ENCODE measurements at places on chromosomes 7 and 10.

DNA sequence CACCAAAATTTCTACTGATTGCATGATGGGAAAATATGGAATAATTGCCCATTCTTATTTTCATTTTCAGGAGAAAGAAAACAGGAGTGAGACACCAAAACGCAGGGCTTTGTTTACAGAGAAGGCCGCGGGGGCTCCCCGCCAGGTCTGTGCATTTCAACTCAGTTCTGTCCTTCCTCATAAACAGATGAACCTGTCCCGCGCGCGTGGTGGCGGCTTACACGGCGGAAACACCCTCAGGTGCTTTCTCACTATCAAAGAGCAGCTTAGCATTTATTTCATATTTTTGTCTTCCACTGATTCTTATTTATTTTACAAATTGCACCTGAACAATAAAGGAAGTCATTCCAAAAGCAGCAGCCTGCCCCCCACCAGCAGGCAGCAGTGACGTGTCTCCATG, 579.4 kb downstream of the PTPRN2 start:
- DNase-seq = no peak

DNA sequence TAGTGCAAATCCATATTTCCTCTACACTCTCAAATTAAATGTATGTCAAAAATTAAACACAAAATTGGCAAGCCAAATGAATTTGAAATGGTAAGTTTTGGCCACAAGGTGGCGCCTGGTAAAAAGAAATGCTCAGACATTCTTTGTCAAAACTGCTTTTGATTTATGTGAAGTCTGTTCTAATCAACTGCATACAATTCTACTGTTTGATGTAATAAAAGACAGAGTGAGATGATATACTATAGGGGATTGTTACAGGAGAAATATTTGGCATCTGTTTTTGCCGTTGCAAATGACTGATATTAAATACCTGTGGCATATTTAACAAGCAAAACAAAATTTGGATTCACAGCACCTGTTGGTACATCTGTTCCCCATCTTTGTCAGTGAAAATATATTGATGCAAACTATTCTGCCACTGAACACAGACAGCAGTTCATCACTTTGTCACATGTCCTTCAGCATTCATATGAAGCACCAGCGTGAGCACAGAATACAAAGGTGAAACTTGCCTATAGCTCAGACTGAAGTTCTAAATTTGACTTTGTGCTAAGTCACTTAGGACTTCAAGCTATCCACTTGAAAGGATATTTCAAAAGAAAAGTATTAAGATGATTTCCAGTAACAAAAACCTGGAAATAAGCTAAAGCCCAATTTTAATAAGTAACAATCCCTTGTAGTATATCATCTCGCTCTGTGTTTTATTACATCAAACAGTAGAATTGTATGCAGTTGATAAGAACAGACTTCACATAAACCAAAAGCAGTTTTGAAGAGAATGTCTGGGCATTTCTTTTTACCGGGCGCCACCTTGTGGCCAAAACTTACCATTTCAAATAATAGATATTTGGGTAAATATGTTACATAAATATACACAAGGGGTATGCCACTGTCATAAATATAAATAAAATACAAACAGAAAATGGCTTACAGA, 10.2 kb upstream of the CH25H start:
- peak; percentile 78 for DNase-seq

- DNase-seq = no peak
These were observed 16.1 kb downstream of the PRF1 start for GRCh38 chr10:70586348-70586930.

DNA sequence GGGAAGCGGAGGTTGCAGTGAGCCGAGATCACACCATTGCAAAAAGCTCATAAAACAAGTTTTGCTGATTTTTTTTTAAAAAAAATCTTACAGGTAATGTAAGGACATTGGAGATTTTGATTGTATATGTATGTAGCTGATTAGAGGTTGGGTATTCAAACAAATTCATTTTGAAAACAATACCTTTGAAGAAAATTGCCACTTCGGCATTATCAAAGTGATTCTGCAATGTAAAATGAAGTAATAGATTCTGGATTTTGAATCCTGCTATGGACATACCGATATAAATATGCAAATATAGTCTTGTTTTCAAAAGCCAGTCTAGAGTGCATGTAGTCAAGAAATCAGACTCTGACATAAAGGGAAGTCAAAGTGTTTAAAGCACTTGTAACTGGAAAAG, 12.4 kb upstream of the IGF2BP3 start:
- DNase-seq = no peak

DNA sequence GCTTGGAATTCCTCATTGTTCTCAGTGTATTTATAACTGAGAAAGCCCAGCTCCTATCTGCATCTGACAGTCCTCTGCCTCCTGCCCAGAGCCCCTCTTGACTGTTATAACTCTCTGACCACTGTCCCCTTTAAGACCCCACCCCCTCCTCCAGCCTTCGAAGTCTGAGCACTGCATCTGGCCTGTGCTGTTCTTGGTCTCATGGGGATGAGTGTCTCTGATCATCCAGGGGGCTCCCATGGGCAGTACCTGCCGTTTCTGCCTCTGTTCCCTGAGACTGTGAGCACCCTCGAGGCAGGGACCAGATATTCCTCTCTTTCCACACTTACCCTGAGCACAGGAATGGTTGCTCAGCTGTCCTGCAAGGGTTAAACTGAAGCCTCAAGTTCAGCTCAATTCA, 7.7 kb downstream of the GHRHR start:
- no peak for DNase-seq

GRCh38 chr7:78253850-78254725, 455.5 kb downstream of the PHTF2 start:
- no peak for DNase-seq

- no peak for DNase-seq
These were observed 327.7 kb downstream of the BBS9 start for GRCh38 chr7:33457039-33457438.

DNA sequence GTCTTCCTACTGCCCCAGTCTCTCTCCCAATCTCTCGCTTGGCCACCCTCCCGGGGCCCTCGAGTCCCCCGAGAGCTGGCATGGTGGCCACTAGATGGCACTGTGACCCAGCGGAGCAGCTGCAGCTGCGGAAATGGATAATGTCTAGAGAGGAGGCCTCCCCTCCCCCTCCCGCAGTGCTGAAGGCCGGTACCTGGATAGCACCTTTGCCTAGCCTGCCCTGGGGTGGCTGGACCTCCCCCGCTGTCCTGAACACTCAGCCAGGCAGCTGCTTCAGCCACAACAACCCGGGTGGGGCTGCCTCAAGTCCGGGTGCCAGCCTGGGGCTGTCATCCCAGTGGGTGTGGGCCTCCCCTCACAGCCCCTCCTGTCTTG, 65.2 kb downstream of the GOLGA7B start:
- peak; percentile 89 for DNase-seq

GRCh38 chr10:19908991-19909696, 92.9 kb downstream of the PLXDC2 start:
- DNase-seq = no peak

- no peak for DNase-seq
These were observed 145.6 kb upstream of the ZNF32 start for GRCh38 chr10:43794181-43794815.

GRCh38 chr10:46253076-46254006, 33.5 kb upstream of the ANTXRL start:
- no peak for DNase-seq

DNA sequence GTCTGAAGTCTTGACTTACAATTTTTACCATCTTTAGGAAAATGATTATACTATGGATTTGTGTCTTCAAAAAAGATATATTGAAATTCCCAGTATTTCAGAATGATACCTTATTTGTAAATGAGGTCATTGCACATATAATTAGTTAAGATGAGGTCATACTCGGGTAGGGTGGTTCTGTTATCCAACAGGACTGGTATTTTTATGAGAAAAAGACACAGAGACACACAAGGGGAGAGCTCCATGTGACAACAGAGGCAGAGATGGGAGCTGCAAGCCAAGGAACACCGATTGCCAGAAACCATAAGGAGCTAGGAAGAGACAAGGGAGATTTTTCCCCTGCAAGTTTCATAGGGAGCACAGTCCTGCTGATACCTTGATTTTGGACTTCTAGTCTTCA, 356.9 kb downstream of the ARL4A start:
- no peak for DNase-seq

Data from head of caudate nucleus (tissue), 42 donors.